ENCODE measurements at places on chromosomes 13 and 19. TPM values are rescaled to one million over a fixed set of nuclear protein-coding genes. Genes with fewer than 3 reads are reported as not detected.

The LGI4 gene
- 0.40 TPM for total RNA-seq

The DMPK gene
- 24.1 TPM for total RNA-seq

The TMTC4 gene
- 28.4 TPM for total RNA-seq

The KLF2 gene
- total RNA-seq = 253 TPM

The MYBPC2 gene
- not detected for total RNA-seq

The FPR1 gene
- not detected for total RNA-seq

The CYP2A7 gene
- total RNA-seq = not detected
